ENCODE measurements at places on chromosomes 12 and 14.

- DNase-seq, result no peak
Observed at GRCh38 chr12:128316078-128316477, 49.1 kb downstream of the TMEM132C start.

GRCh38 chr14:83611491-83611890, 1918.5 kb upstream of the FLRT2 start:
- DNase-seq, result no peak

DNA sequence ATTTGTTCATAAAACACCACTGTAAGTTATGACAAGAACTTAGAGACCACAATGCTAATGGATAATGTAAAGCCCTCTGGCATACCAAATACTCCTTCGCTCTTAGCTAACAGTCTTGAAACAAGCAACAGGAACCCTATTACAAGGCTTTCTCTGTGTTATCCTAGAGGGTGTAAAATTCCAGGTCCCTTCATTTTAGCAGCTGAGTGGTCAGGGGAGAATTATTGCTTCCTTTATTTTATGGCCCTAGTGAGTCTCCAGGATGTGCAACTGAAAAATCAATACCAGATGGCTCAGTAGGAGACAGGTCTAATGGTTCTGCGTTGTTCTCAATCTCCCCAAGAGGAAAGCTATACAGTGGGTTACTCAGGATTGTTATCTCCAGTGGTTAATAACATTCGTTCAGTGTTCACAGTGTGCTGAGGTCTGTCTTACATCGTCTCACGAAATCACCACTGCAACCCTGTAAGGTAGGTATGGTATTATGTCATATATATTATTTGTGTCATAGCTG, 172.7 kb upstream of the CNOT2 start:
- DNase-seq, result no peak

- DNase-seq, result no peak
Observed at GRCh38 chr12:24823808-24824515, 124.9 kb downstream of the BCAT1 start.

DNA sequence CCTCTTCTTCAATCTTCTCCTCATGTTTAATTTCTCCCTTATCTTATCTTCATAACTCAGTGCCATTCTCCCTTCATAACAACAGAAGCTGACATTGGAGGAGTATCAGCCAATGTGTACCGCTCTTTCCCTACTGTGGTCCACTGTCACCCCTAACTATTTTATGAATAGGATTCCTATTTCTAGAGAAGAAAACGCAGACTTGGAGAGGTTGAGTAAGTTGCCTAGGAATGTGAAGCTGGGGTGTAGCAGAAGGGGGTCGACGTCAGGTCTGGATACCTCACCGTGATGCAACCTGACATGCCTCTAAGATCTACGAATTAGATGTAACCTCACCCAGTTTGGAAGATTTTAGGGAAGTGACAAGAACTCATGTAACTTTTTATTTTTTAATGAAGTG, 17.1 kb downstream of the LMO3 start:
- no peak for DNase-seq

Data from SIG-M5 (cell line).